Kidney (tissue), 22 donors: ENCODE measurements at places on chromosomes 5 and 9.

GRCh38 chr5:177523711-177524538, 7.2 kb upstream of the DDX41 start:
- peak; percentile 63 for DNase-seq

- peak; percentile 80 for DNase-seq
Measured at GRCh38 chr9:2017331-2018161, 2.4 kb downstream of the SMARCA2 start.

DNA sequence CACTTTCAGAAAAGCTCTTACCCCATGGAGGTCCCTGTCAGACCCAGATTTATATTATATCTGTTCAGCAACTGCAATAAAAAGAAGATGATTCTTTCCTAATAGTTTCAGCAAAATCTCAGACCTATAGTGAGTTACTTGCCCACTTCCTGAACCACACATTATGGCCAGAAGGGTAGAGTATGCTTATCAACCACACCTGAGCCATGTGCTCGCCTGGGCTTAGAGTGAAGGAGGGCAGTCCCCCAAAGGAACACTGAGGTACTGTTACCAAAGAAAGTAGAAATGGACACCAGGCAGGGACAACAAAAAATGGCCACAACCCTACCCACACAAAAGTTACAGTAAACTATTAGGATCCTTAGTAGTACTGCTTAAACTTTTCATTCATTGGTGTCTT, 128.7 kb downstream of the ZNF608 start:
- DNase-seq = no peak

- DNase-seq = no peak
Measured at GRCh38 chr5:1513326-1514026, 10.3 kb downstream of the LPCAT1 start.

- no peak for DNase-seq
Measured at GRCh38 chr5:112232667-112233066, 186.4 kb downstream of the EPB41L4A start.

GRCh38 chr9:84975926-84976325, 306.4 kb downstream of the NTRK2 start:
- DNase-seq = no peak
